ENCODE measurements at places on chromosomes 6 and 20. TPM values are rescaled to one million over a fixed set of nuclear protein-coding genes. Genes with fewer than 3 reads are reported as not detected.

Gene ZBTB24
- total RNA-seq, result 21.4 TPM

Gene ZFP57
- not detected for total RNA-seq

Gene OR2H2
- not detected for total RNA-seq

Gene TGM2
- 13.1 TPM for total RNA-seq

Gene FNDC1
- 0.34 TPM for total RNA-seq

Gene GHRH
- total RNA-seq, result not detected

Gene TNFAIP3
- total RNA-seq, result 45.0 TPM

Gene TUBB2B
- total RNA-seq, result 72.7 TPM

Gene HIVEP2
- total RNA-seq, result 14.8 TPM

Gene TRIM10
- total RNA-seq, result not detected

Gene PLAGL2
- 5.3 TPM for total RNA-seq

Gene NRN1
- total RNA-seq, result not detected

Gene SLC17A2
- not detected for total RNA-seq

Gene SMPDL3A
- 70.2 TPM for total RNA-seq

Gene DSP
- 1.7 TPM for total RNA-seq

Gene DLK2
- total RNA-seq, result not detected

Gene FAM83C
- not detected for total RNA-seq

Gene PRSS16
- not detected for total RNA-seq

Gene CPNE5
- 0.36 TPM for total RNA-seq

Gene TCP11
- total RNA-seq, result not detected

Gene C20orf141
- total RNA-seq, result not detected

Gene C6orf89
- 38.5 TPM for total RNA-seq

Gene UTRN
- 184 TPM for total RNA-seq

Gene RNF182
- 6.5 TPM for total RNA-seq

Gene CCN5
- 0.62 TPM for total RNA-seq

Gene SULF2
- total RNA-seq, result 31.0 TPM

Gene BMP6
- total RNA-seq, result not detected
